ENCODE measurements at places on chromosomes 5 and 9.

GRCh38 chr5:11904265-11904906 is at the start of gene CTNND2:
Gene CTNND2 (minus strand): TSS chr5:11904446. CDS start chr5:11903853, 593 bp downstream.
- DNase-seq, result no peak

DNA sequence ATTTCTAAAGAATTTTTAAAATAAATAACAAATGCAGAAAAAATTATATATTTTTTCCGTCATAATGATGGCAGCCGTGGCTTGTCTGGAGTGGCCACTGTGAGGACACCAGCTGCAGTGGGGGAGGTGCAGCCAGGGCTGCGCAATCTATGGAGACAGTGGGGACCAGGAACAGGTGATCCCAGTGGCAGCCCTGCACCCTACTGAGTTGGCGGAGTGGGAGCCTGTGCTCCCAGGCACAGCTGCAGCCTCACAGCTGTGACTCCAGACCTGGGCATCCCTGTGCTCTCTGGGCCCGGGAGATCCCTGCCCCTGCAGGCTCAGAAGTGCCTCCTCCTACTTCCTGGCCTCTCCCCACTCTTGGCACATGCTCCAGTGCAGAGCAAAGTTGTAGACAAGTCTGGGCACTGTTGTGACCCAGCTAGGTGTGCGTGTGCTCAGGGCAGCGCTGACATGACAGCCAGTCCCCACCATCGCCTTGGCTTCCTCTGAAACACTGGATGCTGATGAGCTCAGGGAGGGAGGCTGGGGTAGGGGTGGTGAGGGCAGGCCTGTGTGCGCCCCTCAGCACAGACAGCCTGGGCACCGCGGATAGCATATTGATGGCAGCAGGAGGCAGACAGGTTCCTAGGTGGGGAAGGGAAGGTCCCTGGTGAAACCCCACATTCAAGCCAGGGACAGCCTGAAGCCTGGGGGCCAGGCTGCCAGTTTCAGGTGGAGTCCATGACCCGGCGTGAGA is 96.0 kb upstream of the PRR16 start:
- DNase-seq, result no peak

- no peak for DNase-seq
Observed at GRCh38 chr9:91519520-91520277, 96.1 kb upstream of the NFIL3 start.

GRCh38 chr5:134125039-134126015 is 10.8 kb downstream of the TCF7 start:
- peak; percentile 49 for DNase-seq

DNA sequence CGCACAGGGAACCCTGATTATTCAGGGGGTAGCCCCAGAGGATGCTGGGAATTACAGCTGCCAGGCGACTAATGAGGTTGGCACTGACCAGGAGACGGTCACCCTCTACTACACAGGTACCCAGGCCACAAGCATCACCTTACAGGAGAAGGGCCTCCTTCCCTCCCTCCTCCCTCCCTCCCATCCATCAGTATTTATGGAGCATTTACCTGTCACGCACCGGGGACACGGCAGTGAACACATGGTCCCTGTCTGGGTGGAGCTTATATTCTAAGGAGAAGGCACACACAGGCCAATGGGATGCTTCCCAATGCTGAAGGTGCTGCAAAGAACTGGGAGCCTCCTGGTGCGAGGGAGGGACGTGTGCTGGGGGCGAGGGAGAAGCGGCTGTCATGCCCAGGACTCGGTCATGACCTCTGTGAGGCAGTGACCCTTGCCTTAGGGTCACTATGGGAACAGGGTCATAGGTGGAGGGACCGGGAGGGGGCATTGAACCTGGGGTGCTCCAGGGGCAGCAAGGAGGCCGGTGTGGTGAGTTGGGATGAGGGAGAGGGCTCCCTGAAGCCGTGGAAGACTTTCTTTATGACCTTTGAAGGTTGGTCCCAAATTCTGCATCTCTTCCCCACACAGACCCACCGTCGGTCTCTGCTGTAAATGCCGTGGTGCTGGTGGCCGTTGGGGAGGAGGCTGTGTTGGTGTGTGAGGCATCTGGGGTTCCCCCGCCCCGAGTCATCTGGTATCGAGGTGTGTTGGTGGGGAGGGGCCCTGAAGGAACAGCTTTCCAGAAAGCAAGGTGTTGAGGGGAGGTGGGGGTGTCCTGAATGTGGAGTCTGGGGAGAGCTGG is 41.5 kb downstream of the HMCN2 start:
- DNase-seq, result no peak

GRCh38 chr9:11356067-11356466 is 743.3 kb upstream of the PTPRD start:
- no peak for DNase-seq

- no peak for DNase-seq
Observed at GRCh38 chr9:120610975-120611689, 31.2 kb upstream of the CDK5RAP2 start.

- peak; percentile 21 for DNase-seq
Observed at GRCh38 chr9:111599092-111599954, at the start of gene PTGR1. Gene PTGR1 (minus strand): TSS chr9:111599647. CDS start chr9:111597422, 2,225 bp downstream.

GRCh38 chr5:122420091-122420490 is 108.1 kb downstream of the SNCAIP start:
- DNase-seq, result no peak

- no peak for DNase-seq
Observed at GRCh38 chr5:169272111-169272510, 28.8 kb downstream of the SLIT3 start.

- DNase-seq, result no peak
Observed at GRCh38 chr9:107237873-107238272, 45.2 kb upstream of the RAD23B start.

GRCh38 chr9:136011703-136012496 is 50.7 kb upstream of the UBAC1 start:
- peak; percentile 84 for DNase-seq

DNA sequence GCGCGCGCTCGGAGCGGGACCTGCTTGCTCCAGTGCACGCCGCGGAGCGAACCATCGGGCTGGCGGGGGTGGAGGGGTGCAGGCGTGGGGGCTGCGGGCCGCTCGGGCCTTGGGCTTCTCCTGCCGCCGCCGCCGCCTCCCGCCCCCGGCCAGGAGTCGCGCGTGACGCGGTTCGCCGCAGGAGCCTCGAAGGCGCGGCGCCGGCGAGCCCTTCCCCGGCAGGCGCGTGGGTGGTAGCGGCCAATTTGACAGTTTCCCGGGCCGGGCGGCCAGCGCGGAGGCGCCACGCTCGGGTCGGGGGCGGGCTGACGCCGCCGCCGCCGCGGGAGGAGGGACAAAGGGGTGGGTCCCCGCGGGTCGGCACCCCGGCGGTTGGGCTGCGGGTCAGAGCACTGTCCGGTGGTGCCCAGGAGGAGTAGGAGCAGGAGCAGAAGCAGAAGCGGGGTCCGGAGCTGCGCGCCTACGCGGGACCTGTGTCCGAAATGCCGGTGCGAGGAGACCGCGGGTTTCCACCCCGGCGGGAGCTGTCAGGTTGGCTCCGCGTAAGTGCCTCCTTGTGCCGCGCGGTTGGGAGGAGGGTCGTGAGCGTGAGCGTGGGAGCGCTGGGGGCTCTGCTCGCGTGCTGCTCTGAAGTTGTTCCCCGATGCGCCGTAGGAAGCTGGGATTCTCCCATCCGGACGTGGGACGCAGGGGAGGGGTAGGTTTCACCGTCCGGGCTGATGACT is at the start of gene TJP2:
TJP2 (plus strand) TSS at position 387 of the 725 bp plus-strand sequence; CDS start at position 483, 96 bp downstream.
- DNase-seq, result no peak

- DNase-seq, result no peak
Observed at GRCh38 chr5:96733771-96734500, 71.8 kb downstream of the CAST start.
